Breast epithelium (tissue), 4 donors: ENCODE measurements at places on chromosomes 11 and 22. TPM values are rescaled to one million over a fixed set of nuclear protein-coding genes. Genes with fewer than 3 reads are reported as not detected.

- no peak for DNase-seq
Measured at GRCh38 chr11:72189455-72190250, 2.3 kb upstream of the FOLR1 start.

DNA sequence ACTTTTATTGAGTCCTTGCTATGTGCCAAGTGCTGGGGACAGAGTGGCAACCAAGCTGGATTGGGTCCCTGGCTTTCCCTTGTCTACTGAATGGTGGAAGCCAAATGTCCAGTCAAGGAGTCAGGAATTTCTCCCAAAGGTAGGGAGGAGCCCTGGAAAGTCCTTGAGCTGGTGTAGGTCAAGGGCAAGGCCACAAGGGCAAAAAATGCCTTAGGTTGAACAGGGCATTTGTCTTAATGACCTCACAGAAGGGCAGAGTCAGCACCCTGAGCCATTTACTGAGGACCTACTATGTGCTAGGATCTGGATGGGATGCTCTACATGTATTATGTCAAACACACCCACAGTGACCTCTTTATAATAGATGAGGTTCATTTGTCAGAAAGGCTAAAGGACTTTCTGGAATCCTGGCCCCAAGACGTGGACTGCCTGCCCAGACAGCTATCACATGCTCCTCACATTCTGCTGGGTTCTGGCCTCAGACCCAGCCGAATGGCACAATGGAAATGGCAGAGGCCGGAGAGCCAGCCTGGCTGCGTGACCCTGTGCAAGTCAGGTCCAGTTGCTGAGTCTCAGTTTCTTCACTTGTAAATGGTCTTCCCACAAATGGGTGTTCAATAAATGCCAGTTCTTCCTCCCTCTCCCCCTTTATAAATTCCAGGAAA, 17.7 kb downstream of the MOGAT2 start:
- no peak for DNase-seq

GRCh38 chr11:67355023-67355793, 1.9 kb upstream of the POLD4 start:
- no peak for DNase-seq

GRCh38 chr11:43404406-43404805, 45.7 kb downstream of the TTC17 start:
- DNase-seq: no peak

DNA sequence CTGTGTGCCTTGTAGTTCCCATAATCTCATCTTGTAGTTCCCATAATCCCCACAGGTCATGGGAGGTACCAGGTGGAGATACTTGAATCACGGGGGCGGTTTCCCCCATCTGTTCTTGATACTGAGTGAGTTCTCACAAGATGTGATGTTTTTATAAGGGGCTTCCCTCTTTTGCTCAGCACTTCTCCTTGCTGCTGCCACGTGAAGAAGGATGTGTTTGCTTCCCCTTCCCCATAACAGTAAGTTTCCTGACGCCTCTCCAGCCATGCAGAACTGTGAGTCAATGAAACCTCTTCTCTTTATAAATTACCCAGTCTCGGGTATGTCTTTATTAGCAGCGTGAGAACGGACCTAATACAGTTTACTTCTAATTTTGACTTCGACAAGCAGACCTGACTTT, 14.0 kb upstream of the SMIM38 start:
- DNase-seq: no peak

DNA sequence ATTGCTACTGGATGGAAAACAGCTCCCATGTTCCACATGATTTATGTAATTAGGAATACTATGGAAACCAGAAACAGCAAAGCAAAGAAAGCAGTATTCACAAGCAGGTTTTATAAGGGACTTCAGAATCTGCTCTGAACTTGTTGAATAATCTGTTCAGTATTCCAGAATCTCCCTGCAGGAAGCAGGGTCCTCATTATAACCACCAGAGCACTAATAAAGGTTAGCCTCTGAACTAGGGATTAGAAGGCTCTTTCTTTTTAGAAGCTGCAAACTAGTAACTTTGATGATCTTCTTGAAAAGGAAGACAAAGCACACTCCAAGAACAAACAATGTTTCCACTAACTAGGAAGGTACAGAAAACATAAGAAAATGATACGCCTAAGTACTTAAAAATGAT, 125.8 kb downstream of the DCDC1 start:
- no peak for DNase-seq

- no peak for DNase-seq
Measured at GRCh38 chr11:64151337-64151736, 14.6 kb downstream of the MACROD1 start.

The GGTLC2 gene
- total RNA-seq: not detected
